ENCODE measurements at places on chromosomes 12 and 14.

GRCh38 chr12:92600052-92600451 is 102.7 kb upstream of the PLEKHG7 start:
- DNase-seq = no peak

- DNase-seq = no peak
Measured at GRCh38 chr14:100967178-100967577, 63.7 kb upstream of the RTL1 start.

GRCh38 chr14:89425931-89426330 is 8.9 kb upstream of the FOXN3 start:
- DNase-seq = peak; percentile 44

DNA sequence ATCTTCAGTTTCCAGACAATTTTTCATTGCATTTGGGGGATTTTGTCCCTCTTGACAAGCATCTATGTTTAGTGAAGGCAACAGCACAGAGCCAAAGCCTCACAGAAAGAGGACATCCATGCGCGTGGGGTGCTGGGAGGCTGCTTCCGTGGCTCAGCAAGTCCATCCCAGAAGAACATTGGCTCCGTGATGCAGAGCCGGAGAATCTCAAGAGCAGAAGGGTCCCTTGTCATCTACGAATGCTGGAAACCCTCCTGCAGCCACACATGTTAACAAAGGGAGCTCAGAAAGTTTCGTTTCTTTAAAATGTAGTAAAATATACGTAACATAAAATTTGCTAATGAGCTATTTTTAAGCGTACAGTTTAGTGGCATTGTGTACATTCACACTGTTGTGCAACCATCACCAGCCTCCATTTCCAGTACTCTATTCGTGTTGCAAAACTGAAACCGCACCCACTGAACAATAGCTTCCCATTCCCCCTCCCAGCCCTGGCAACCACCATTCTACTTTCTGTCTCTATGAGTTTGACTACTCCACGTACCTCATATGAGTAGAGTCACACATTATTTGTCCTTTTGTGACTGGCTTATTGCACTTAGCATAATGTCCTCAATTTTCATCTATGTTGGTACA is 185.9 kb downstream of the TTC7B start:
- DNase-seq = peak; percentile 68

DNA sequence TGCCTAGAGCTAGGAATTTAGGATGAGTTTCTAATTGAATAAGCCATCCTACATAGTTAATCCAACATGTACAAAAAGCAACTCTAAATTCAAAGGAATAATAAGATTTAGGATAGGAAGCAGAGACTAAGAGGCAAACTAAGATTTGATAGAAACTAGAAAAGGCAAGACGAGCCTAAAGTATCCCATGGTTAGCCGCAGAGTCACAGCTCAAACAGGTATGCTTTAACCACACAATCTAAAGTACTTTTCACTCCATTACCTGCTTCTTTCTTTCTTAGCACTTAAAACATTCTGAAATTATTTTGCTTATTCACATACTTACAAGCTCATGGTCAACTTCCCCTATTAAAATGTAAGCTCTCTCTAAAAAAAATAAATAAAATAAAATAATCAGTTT is 51.8 kb downstream of the OTOGL start:
- peak; percentile 22 for DNase-seq

DNA sequence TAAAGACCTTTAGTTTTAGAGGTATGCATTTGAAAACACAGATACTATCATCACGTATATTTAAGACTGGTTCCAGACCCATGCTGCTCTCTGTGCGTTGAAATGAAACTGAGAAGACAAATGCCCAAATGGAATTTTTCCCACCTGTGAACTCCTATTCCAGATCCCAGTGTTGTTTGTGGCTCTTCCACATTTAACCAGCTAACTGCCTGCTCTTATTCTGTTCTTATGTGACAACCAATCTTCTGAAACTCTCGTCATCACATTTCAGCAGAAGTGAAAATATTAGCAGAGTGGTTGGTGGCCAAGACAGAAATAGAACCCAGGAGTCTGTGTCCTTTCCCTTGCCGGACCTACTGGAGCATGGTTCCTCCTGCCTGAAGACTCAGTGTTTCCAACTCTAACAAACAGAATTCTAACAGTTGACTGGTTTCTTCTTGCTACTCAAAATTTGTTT is 460.2 kb downstream of the RAD51B start:
- no peak for DNase-seq

GRCh38 chr12:6724409-6724797 is 557 bp downstream of the COPS7A start:
- DNase-seq = peak; percentile 51

GRCh38 chr12:131087302-131087818 is 133.7 kb downstream of the ADGRD1 start:
- no peak for DNase-seq

GRCh38 chr12:132228476-132229192 is 84.4 kb downstream of the NOC4L start:
- DNase-seq = peak; percentile 49

DNA sequence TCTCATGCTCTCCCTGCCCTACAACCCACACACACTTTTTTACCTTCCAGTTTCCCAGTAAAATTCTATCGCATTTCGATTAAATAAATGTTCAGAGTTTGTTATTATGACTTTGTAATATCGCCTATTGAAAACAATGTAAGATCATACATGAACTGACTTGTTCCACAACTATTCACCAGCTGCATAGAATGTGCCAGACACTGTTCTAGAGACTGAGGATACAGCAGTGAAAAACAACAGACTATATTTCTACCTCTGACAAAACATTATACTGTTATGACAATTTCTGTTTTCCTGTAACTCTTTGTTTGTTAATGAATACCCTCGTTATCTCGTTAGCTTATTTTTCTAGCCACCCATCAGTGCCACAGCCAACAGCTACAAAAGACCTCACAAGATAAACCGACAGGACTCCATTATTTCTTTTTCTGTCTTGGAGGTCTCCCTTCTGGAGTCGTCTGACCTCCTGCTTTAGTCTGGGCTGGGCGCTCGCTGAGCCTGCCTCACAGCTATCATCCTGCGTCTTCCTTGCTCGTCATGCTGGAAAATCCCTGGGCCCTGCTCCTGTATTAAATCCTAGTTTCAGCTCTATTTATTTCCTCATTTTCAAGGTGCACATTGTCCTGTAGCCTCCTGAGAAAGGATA is 498.9 kb downstream of the DIO2 start:
- DNase-seq = no peak

GRCh38 chr12:1246637-1247036 is 255.6 kb downstream of the ERC1 start:
- no peak for DNase-seq

- DNase-seq = no peak
Measured at GRCh38 chr14:23653051-23653450, 16.9 kb downstream of the DHRS2 start.

DNA sequence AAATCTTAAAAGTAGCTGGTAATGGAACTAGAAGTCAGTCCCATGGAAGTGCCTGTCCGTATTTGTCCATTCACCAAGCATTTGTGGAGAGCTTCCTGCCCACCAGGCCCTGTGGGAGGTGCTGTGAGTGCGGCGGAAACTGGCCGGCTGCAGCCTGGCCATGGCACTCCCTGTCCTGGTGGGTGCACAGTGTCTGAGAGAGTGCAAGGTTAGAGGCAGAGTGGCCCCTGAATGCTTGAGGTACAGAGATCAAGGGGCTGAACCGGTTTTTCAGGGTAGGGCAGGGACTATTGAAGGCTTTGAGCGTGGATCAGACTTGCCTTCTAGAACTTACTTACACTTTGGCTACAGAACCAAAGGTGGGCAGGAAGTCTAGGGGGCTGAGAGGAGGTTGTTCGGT is 92.9 kb downstream of the ESR2 start:
- DNase-seq = no peak

- DNase-seq = peak; percentile 70
Measured at GRCh38 chr14:94392510-94392935, 4.1 kb upstream of the SERPINA1 start.

DNA sequence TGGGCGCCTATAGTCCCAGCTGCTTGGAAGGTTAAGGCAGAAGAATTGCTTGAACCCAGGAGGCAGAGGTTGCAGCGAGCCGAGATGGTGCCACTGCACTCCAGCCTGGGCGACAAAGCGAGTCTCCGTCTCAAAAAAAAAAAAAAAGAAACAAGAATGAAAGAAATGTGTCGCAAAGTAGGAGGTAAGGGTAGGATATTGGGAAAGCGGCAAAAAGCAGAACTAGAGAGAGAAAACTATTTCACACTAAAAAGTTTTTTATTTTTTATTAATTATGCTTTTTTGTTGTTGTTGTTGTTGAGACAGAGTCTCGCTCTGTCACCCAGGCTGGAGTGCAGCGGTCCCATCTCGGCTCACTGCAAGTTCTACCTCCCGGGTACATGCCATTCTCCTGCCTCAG is 17.7 kb downstream of the SBNO1 start:
- no peak for DNase-seq

GRCh38 chr12:117985182-117985581 is 16.4 kb upstream of the KSR2 start:
- DNase-seq = no peak

- DNase-seq = no peak
Measured at GRCh38 chr12:49784756-49785409, 43.3 kb downstream of the NCKAP5L start.

DNA sequence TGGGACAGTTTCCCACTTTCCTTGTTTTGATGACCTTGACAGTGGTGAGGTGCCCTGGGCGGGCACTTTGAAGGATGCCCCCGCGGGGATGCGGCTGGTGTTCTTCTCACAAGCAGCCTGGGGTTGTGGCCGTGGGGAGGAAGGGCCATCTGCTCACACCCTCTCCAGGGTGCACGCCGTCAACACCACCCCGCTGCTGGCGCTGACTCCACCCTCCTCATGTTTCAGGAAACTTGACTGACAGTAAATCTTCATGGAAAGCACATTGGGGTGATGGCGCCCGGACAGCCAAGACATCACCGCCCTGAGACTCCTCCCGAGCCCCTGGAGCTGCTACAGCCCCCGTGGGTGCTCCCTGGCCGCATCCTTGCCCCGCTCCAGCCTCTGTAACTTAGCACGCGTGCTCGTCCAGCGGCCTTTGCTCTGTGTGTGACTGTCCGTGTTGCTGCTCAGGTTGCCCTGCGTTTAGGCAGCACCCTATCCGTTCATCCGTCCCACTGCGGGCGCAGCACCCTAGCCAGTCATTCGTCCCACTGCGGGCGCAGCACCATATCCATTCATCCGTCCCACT is 150.2 kb upstream of the C14orf180 start:
- no peak for DNase-seq

DNA sequence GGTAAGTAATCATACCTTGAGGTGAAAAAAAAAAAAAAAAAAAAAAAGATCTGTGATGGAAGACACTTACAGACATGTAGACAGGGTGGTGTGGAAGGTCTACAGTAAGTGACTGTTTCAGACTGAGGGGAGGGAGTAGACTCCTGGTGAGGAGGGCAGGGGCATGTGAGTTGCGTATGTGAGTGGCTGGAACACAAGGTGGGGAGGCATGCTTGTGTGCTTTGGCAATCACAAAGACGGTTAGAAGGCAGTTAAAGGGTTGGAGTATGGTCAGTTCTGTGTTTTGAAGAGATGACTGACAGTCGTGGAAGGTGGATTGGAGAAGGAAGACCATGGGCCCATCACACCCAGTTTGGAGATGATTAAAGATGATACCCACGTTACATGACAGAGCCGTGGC is 65.2 kb downstream of the ETV6 start:
- DNase-seq = no peak

- no peak for DNase-seq
Measured at GRCh38 chr12:67080637-67081036, 188.5 kb upstream of the CAND1 start.

DNA sequence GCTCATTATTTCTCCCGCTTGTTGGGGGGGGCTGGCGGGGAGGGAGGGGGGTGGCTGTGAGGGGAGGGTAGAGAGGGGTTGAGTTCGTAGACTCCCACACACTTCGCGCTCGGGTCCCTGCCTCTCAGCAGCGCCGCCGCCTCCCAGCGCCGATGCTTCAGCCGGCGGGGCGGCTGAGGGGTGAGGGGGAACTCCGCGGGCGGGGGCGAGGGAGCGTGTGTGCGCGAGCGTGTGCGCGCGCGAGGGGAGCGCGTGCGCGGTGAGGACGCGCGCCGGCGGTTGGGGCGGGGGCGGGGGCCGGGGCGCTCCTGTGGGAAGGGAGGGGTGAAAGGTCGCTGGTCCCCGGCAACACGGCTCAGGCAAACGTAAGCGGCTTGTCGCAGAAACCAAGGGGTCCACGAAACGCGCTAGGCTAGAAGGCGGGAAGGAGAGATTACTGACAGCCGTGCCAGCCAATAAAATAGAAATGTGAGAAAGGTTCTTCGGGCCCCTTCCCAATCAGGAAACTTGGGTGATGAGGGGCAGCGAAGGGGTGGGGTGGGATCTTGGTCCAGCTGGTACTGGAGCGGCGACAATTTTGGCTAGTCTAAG is 343 bp upstream of the NOVA1 start:
- DNase-seq = peak; percentile 99

- peak; percentile 99 for DNase-seq
Measured at GRCh38 chr14:34539407-34540180, at the start of gene EAPP. Gene EAPP (minus strand): TSS chr14:34539701. CDS start chr14:34539628, 73 bp downstream.

DNA sequence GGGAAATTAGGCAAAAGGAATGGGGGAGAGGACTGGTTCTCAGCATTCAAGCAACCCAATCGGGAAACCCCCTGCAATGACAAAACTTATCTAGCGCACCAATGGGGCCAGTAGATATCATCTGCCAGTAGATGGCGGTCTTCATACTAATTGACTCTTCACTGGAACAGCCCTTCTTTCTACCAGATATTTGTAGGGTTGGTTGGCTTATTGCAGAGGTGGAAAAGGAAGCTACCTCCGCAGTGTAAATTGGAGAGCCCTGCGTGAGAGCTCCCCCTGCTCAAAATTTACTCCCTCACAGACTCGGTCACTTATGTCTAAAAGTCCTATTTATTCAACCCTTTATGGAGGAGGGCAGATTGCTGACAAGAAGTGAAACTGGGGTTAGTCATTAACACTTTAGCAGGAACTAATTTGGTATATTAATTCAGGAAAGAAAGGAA is 166.1 kb upstream of the CCND2 start:
- peak; percentile 85 for DNase-seq

GRCh38 chr14:65349100-65349499 is 63.4 kb upstream of the FUT8 start:
- DNase-seq = no peak

- no peak for DNase-seq
Measured at GRCh38 chr14:20179218-20179617, 11.5 kb upstream of the OR11G2 start.

DNA sequence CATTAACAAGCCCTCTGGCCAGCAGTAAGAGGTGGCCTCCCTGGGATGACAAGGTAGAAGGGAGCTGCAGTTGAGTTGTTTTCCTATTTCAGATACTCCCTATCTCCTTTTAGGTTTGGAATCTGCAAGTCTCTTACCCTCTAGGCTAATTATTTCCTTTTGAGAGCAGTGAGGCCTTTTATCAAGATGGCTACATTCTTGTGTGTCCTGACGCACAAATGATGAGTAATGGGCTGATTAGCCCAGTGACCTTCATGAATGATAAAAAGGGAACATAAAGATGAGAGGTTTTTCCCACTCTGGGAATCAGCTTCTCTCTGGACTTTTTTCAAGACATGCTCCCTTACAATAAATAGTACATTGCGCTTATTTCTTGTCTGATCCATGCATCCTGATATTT is 22.9 kb downstream of the DYRK2 start:
- no peak for DNase-seq

DNA sequence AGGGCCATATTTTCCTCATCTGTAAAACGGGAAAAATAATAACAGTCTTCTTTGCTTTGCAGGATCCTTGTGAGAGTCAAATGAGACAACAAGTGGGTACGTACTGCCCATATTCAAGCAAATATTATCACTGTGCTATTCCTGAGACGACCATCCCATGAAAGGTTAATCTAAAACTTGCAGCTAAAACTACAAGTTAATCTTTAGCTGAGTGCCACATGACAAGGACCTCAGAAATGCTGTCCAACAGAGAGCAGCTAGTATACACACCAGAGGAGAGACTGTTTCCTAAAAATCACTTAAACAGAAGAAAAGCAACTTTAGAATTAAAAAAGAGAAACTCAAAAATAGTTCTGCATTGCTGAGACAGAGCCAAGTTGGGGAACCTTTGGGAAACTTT is 162.7 kb upstream of the TMTC2 start:
- no peak for DNase-seq

Measured in muscle of leg (tissue), 16 donors.